ENCODE measurements at places on chromosomes 2 and 18.

GRCh38 chr18:44957461-44957860 lies 276.8 kb downstream of the SETBP1 start:
- DNase-seq: no peak

DNA sequence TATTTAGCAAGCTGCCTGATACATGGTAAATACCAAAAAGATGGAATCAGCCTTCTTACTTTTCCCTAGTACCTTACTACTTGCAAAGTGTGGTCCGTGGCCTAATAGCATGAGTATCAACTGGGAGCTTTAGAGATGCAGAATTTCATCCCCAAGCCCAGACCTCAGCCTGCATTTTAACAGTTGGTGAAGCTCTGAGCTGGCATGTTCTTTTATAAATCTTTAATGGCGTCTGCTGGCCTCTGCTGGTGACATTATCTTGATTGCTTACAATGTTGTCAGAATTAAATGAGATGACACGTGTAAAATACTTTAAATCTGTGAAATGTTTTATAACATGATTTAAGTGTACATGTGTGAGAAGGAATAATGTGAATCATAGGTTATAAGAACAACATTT lies 115.1 kb upstream of the NOSTRIN start:
- DNase-seq: peak; percentile 42

GRCh38 chr2:40287773-40288172 lies 164.1 kb downstream of the SLC8A1 start:
- DNase-seq: no peak

DNA sequence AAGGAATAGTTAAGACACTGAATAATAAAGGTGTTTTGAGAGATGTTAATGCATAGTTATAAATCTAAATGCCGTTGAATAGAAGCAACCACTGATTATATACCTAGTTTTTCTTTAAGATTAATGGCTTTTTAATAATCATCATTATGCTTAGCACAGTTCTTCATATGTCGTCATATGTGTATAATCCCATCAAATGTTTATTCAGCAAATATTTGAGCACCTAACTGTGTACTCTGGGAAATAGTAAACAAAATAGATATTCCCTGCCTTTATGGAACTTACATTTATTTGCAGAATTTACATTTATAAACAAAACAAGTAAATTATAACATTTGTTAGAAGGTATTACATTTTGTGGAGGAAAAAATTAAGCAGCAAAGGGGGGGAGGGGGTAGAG lies 9.8 kb downstream of the NUP35 start:
- DNase-seq: no peak

DNA sequence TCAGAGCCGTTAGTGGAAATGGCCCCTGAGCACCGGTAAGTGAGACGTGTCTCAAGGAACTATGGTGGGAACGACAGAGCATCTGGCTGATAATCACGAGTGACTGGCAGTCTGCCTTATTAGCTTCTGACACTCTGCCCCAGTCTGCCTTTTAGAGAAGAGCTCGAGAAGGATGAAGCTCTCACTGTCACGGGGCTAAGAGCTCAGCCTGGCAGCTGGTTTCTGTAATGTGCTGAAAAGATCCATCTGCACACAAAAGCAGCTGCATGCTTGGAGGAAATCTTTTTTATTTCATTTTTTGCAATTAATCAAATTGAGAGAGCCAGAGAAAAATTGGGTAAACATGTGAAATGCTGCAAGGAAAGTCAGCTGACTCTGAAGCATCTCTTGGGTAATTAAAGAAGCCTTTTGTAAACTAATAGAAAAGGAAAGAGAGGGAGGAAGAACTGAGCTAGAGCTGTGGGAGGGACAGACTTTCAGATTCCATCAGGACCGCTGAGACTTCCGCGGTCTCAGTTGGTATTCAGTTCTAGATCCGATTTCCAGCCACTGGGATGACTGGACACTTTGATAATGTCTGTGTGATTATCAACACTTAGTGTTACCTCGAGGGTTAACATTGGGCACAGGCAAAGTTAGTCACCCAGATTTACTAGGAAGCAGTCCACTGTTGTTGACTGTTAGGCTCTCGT lies 24.4 kb downstream of the MBP start:
- DNase-seq: peak; percentile 80

DNA sequence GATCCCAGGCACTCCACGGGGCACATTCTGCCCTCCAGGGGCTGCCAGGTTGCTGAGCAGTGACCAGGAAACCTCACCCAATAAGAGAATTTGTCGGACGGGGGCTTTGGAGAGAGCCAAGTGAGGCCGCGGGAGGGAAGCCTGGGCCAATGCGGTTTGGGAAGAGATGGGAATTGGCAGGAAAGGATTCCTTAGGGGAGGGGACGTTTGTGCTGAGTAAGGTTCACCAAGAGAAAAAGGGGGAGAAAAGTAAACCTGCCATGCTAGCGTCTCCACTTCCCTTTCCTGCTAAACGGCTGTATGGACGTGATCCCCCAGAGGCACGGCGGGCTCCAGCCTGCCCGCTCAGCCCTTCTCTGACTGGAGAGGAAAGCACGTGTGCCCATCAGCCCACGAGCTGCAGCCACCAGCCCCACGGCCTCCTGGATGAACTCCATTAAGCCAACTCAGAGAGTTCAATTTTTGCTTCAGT lies 194.4 kb upstream of the ID2 start:
- DNase-seq: peak; percentile 48

DNA sequence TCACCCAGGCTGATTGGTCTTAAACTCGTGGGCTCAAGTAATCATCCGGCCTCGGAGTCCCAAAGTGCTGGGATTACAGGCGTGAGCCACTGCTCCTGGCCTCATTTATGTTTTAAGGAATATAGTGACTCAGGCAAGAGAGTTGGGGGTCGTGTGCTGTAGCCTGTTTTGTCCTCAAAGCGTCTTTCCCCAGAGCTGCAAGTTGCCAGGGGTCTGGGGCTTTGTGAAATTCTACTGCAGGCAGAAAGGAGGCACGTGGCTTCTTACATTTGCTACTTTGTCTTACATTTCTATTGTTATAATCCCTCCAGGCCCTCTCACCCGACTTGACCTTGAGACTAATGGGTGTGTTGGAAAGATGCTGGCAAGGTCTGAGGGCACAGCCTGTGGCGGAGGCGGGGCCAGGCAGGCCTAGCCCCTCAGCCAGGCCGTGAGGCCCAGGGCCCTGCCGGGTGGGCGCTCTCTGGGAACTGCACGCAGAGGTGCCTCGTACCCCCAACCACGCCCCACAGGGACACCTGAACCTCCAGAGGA lies 85.8 kb upstream of the NDUFV2 start:
- peak; percentile 78 for DNase-seq

- DNase-seq: peak; percentile 62
Measured at GRCh38 chr2:120856421-120856862, 120.8 kb downstream of the GLI2 start.

GRCh38 chr2:113277474-113278072 lies 1.1 kb downstream of the PAX8 start:
- DNase-seq: peak; percentile 77

DNA sequence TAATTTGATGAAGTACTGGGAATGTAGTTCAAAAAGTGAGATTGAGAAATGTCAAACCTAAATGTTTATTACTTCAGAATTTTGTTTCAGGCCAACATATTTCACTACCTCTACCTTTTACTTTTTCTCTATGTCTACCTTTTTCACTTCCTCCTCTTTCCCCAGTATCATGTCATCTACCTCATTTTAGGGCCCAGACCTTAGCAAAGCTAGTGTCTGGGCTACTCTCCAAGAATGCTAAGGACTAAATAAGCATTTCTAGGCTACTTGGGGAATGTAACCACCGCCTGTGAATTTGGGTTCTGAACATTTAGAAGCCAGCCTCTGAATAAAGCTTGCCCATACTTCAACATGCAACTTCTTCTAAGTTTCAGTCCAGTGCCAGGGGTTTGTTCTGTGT lies 330.4 kb downstream of the SLC4A3 start:
- DNase-seq: no peak

GRCh38 chr18:5197461-5197860 lies 404 bp upstream of the AKAIN1 start:
- DNase-seq: no peak

- no peak for DNase-seq
Measured at GRCh38 chr2:149422337-149422990, 92.1 kb downstream of the LYPD6 start.

DNA sequence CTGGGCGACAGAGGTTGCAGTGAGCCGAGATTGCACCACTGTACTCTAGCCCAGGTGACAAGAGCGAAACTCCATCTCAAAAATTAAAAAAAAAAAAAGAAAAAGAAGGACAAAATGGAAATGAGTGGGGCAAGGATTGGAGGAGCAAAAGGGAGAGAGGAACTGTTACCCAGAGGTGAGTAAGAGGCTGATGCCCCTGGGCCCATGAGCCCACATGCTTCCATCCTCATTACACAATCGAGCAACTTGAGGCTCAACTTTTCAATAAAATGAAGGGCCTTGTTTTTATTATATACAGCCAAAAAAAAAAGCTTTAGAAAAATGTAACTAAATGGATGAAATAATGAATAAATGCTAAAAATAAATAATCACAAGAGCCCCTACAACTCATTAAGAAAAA lies 91.7 kb upstream of the YWHAQ start:
- DNase-seq: no peak

DNA sequence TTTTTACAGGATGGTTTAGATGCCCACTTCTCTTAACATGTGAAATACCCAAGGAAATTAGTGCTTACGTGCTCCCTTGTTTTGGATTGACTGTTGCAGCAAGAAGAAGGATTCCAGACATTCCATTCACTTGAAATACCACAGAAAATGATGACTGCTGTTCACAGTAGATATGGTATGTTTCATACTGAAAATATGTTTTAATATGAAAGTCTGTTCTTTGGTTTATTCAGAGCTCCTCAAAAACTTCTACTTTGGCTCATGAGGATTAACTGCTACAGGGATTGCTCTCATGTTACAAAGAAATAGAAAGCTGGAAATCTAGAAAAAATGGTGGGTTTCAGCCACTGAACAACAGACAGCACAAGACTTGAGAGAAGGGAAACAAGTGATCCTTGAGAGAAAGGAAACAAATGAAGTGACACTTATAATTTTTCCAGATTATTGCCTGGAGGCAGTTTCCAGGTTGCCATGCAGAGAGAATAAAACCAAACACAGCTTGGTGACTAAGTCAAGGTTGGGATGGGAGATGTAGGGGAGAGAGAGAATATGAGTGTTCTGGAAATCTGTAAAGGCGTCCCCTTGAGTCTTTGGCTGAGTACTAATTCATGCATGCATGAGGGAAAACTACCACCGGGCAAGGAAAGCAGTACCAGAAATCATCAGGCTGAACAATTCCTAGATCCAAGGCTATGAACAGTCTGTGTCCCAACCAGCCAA lies 348.1 kb downstream of the CLIP4 start:
- DNase-seq: peak; percentile 33

DNA sequence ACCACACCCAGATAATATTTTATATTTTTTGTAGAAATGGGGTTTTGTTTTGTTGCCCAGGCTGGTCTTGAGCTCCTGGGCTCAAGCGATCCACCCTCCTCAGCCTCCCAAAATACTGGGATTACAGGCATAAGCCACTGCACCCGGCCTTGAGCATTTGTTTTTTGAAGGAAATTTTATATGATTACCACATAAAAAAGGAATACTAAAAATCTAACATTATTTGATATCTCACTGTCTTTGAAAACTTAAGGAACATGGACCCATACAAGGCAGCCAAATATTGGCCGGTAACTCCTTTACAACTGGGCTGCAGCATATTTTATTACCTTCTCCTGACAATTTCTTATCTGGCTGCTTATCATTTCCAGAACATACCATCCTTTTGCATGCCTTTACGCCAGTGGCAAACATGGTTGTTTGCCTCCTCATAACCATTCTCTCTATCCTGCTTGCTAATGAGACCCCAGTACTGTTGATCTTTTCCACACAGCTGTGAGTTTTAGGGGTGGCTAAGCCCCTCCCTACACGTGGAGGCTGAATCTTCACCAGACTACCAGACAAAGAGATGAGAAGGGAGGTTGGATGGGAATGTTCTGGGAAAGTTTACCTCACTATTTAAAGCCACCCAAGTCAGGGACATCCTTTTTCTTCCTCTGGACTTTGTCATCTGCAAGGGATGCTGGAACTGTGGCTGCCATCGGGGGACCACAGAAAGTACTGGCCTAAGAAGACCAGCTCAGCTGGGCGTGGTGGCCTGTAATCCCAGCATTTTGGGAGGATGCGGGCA lies 157.5 kb downstream of the TGIF1 start:
- DNase-seq: no peak

GRCh38 chr2:65294136-65294535 lies 66.5 kb downstream of the ACTR2 start:
- no peak for DNase-seq

DNA sequence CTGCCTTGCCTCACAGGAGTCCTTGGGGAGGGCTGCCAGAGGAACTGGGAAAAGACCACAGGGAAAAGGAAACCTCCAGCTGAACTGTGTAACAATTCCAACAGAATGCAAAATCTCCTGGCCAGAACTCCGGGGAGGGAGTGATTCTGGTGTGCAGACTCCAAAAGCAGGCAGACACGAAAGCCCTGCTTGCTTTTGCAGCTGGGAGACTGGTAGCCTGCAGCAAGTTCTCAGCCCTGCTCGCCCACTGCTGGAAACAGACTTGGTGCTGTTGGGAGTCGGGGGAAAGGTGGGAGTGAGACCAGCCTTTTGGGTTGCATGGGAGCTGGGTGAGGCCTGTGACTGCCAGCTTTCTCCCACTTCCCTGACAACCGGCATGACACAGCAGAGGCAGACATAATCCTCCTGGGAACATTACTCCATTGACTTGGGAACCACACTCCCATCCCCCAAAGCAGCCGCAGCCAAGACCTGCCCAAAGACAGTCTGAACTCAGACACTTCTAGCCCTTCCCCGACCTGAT lies 26.0 kb upstream of the NMI start:
- DNase-seq: peak; percentile 59

GRCh38 chr2:210315015-210315788 lies at the start of gene MYL1:
Gene MYL1 (minus strand): TSS chr2:210315174. CDS start chr2:210315042, 132 bp downstream.
- DNase-seq: no peak

- DNase-seq: no peak
Measured at GRCh38 chr2:143716522-143716921, 587.3 kb downstream of the ARHGAP15 start.

DNA sequence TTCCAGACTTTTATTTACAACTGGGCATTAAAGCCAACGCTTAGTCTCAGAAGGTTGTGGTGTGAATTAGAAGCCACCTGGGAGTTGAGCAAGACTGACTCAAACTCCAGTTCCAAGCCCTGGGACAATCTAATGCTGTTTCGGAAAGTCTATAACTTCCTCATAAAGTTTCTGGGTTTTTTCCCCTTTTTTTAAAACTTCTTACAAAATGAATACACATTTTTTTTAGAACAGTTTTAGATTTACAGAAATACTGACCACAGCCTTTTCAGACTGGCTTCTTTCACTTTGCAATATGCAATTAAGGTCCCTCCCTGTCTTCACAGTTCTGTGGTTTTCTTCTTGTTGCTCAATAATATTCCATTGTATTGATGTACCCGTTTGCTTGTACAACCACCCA lies 115.9 kb upstream of the TWIST2 start:
- no peak for DNase-seq

DNA sequence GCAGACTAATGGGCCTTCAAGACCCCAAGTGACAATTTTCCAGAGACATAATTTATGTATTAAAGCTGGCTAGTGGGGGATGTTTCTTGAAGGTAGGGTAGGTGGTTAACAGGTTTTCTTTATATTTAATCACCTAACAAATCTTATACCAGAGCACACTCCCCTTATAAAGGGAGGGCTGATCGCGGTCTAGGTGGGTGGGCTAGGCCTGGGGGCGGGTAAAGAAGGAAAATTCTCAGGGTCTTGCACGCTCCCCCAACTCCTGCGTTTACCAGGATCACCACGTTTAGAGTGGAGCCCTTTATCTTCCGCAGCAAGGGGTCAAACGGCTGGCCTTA lies 19.9 kb upstream of the CXXC1 start:
- no peak for DNase-seq

GRCh38 chr2:201754717-201755415 lies 25.9 kb downstream of the ALS2 start:
- no peak for DNase-seq
